ENCODE measurements at places on chromosomes 3 and 15.
A peak's percentile ranks its signal among the peaks of the same experiment; 100 is the strongest.

DNA sequence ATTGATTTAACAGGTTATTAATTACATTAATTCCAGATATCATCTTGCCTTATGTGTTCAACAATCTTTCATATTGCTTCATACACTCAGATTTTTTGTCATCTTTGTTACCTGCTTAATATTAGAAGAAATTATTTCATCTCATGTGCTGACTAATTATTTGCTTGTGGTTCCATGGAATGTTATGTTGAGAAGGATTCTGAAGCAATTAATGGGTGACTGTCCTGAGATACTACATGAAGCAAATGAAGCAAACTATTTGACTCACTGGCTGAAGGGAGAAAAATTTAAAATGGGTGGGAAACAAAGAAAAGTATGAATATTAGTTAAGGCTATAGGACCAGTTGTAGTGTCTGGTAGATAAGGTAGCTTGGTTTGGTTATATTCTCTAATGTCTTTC, 443.8 kb upstream of the EPHA6 start:
- no peak for DNase-seq

DNA sequence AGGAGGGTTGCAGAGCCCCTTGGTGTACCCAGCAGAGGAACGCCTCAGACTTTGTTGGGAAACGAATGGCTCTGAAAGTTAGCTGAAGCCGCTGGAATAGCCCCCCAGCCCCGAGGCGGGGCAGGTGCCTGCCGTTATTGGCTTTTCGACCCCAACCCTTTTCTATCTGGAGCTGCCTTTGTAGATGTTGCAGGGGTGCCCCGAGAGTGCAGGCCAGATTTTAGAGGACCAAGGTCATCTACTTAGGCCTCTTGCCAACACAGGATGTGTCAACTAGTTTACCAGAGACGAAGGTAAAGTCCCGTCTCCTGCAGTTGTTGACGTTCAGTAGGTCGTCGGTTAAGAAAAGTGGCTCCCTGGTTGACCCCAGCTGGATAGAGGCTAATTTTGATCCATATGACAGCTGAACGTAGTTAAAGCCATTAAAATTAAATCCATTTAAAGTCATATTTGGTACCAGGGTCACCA, 579 bp upstream of the UBE3A start:
- peak; percentile 25 for DNase-seq

DNA sequence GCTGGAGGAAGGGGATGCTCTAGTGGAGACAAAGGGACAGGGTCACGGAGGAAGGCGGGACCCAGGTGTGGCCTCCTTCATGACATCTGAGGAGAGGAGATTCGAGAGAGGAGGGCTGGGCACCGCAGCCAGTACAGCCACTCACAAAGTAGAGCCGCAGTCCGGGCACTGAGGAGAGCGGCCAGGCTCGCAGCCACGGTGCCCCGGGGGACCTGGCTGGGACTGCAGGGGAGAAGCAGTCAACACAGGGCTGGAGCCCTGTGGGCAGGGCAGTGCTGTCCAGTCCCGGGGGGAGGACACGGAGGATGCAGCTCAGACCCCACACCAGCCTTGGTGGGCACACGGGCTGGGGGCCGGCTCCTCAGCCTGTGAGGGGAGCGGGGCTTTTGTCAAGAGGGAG, 40.3 kb downstream of the HMCES start:
- no peak for DNase-seq

DNA sequence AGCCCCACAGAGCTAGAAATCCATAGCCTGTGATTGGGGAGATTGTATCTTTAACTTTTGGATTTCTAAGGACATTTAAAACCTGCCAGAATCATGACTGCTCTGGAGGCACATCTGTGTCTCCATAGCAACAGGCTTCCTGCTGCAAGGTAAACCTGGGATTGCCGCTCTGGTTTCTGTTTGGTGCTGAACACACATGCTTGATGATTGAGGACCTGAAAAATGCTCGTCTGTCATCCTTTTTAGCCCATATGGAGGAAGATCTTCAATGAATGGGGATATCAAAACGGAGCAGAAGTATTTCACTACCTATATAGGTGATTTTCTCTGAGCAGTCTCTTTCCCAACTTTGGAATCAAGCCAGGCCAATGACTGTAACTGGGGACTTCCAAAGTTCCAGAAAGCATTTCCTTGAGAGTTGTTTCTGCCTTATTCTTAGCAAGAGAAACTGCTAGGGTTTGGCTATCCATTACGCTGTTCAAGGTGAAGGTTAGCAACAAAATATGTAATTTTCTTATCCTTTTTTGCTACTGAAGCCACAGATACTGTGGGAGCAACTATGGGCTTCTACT, 96.5 kb upstream of the TNIK start:
- DNase-seq = no peak

DNA sequence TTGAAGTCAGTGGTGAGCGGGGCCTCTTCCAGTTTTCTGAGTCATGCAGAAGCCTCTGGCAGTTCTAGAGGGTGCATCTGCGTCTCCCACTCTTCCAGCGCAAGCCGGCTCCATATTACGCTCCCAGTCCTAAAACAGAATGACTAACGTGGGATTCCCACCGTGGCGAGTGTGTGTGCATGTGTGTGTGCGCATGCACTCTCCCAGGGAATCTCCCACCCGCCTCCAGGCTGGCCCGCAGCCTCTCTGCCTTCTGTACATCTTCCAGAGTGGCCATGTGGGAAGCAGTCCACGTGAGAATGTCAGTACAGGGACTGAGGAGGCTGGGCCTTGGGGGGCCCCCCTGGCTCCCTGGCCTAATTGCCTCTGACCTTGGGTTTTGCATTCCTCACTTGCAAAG, 87.7 kb downstream of the LSM3 start:
- no peak for DNase-seq

DNA sequence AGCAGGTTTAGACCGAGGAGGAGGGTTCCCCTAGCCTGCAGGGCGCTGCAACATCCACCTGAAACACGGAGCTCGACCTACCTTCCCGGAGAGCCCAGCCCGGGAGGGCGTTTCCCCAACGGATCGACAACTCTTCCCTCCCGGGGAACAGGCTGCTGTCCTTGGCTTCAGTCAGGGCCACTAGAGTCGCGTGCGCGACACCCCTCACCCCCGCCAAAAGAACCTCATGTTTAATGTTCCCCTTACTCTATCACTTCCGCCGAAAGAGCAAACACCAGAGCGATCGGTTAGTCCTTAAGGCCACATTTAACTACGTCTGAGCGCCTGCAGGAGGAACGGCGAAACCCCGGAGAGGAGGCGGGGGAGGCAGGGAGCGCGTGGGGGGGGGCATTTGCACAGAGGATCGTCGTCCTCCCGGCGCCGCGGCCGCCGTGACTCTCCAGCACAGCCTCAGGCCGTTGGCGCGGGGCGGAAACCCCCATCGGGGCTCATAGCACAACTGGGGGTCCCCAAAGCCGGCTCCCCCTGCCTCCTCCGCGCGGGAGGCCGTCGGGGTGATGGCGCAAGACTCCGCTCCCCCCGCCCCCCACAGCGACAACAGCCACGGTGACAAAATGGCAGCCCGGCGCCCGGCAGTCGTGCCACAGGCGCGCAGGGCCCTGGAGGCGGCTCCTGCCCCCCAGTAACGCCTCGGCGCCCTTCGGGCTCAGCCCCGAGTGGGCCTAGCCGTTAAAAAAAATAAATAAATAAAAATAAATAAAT, 3.2 kb downstream of the ANP32A start:
- peak; percentile 76 for DNase-seq

DNA sequence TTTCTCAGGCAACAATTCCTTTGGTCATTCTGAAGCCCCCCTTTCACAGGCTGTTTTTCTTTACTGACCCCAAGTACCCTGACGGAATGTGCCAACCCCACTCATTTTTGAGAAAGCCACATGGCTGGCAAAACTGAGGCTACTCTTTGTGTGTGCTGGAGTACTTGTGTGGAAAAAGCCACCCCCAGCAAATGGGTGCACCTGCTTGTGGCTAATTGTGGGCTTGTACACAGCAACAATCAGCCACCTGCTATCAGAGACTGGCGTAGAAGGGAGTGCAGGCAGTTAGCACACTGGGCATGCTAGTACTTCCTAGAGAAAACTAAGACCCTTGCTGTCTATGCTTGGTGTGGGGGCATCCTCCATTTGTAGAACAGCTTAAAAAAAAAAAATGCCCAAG, 110.1 kb upstream of the LMOD3 start:
- no peak for DNase-seq

DNA sequence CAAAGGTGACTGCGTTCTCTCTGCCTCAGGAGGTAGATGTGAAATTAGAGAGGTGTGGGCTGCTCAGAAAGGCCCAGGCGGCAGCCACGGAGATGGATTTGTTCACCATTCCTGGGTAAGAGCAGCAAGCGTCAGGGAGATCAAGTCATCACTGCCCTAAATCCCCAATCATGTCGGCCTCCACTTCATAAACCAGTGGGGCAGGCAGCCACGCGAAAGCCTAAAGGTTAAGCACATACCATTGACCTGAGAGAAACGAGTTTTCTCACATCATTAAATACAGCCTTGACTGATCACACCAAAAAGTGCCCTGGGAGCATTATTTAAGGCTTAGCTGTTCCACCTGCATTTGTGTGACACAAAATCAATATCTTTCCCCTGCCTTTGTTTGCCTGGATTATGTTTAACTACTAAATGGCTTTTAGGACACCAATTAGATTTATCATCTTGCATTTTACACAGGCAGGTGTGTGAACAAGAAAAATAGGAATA, 50.7 kb upstream of the FOXB1 start:
- no peak for DNase-seq

GRCh38 chr3:128573160-128573559, 77.5 kb downstream of the RPN1 start:
- DNase-seq = no peak

DNA sequence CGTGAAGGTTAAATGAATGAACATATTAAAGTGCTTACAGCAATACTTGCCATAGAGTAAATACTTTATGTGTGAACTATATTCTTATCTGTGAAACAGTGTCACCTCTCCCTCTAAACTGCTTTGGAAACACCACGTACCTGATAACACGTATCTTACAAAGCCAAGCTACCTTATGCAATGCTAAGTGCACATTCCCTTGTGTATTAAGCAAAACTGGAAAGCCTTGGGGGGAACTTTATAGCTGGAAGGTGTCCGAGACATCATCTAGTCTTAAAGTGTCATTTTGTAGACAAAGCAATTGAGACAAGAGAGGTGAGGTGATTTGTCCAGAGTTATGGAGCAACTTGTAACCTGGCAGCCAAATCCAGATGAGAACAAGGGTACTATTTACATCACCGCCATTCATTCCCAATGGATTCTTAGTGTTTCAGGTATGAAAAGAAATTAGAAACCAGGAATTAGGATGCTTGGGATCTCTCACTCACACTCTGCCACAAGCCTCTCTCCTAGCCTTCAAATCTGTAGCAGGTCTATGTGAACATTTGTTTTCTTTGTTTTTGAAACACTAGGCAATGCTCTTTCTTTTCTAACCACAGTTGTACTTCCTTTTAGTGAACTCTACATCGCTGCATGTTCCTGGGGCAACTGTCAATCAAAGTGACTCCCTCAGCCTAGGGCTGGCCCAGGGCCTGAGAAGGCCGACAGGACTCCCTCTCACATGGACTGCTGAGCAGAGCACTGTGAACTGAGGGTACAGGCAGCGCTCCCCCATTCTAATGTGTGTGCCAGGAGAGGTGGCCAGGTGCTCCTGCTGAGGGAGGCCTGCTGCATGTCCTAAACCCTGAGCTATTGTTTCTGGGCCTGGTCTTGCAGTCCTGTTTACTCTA, 13.9 kb upstream of the MGLL start:
- peak; percentile 85 for DNase-seq

DNA sequence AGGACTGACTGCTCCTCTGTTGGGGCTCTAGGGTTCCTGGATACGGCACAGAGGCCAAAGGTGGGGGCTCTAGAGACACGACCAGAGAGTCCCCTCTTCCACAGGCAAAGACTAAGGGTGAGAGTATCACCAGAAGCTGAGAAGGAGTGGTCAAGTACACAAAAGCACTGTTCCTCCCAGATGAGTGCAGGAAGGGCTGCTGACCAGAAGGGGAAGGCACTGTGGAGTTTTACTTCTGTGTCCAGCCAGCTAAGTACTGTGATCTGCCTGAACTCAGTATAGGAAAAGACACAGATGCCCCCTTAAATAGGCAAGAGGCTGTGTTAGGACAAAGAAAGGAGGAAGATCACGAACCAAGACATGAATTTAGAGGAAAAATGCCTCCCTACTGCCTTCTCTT, 11.7 kb downstream of the MRPS11 start:
- DNase-seq = no peak

DNA sequence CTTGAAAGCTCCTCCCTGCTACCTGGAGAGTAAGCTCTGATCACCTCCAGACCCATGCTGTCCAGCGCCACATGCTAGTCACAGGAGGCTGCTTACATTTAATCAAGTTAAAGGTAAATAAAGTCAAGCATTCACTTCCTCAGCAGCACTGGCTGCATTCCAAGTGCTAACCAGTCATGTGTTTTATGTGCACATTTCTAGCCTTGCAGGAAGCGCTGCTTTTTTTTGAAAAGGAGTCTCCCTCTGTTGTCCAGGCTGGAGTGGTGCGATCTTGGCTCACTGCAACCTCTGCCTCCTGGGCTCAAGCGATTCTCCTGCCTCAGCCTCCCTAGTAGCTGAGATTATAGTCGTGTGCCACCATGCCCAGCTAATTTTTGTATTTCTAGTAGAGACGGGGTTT, 279.2 kb downstream of the GABRG3 start:
- DNase-seq = no peak

DNA sequence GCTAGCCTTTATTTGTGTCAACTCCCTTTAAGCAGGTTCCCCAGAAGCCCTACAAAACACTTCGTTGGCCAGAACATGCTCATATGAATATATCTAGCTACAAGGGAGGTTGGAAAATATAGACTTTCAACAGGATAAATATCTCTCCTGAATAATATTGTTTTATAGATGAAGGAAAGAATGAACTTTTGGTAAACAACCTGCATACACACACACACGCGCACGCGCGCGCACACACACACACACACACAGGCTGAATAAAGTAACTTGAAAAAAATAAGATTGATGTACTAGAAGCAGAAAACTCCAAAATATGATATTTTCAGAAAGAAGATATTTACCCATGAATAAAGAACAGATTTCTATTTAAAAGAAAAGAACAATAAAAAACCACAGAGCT, 72.4 kb upstream of the GADL1 start:
- DNase-seq = no peak

GRCh38 chr15:99129644-99130043, 24.8 kb downstream of the SYNM start:
- DNase-seq = no peak

DNA sequence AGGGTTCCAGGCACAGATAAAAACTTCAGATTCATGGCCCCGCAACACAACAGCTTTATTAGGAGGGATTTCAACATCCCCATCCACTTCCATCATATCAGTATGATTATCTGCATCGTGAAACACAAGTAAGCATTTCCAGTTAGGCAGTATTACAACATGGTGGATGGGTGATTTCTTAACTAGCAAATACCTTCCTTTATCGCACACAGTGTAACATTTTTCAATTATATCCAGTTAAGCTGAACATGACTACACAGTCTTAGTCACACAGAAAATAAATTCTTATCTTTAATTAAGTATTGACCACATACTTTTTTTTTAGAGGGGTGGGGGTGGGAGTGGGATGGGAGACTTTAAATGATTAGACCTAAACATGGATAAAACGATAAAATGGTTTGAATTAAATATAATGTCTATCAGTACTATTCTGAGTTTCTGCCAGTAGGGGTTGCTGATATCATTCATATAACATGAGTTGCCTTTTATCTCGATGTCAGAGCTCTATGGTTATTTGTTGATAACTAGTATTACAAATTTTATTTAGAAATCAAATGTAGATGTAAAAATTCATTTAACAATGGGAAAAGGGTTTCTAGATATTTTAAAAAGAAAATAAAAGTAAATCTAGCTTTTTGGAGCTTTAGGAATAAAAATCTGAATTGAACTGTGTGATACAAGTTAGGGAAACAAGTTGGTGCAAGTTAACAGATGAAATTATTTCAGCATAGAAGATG, 146.6 kb downstream of the TBL1XR1 start:
- no peak for DNase-seq
